ENCODE measurements at places on chromosomes 7 and 10. TPM values are rescaled to one million over a fixed set of nuclear protein-coding genes. Genes with fewer than 3 reads are reported as not detected.

- DNase-seq, result peak; percentile 26
Measured at GRCh38 chr10:13102002-13102794, 2.2 kb downstream of the OPTN start.

GRCh38 chr7:51518646-51519045, 202.0 kb upstream of the COBL start:
- no peak for DNase-seq

ZPBP gene
- not detected for total RNA-seq

DNA sequence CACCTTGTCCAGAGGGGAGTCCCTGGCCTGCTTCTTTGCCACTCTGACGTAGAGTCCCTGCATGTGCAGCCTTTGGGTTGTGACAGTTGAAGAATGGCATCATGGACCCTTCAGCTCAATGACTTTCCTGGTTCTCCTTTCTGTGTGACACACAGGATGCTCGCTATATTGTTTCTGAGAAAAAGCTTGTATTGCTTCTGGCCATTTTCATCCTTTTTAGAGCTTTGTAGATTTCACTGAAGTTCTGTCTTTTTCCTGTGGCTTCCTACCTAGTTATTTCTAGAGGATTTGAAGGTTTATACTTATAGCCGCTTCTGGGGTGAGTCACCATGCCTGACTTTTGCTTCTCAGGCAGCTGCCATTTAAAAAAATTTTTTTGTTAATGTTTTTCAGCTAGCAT, 27.0 kb downstream of the SND1 start:
- peak; percentile 71 for DNase-seq

NPTX2 gene
- under 0.01 TPM for total RNA-seq

DNA sequence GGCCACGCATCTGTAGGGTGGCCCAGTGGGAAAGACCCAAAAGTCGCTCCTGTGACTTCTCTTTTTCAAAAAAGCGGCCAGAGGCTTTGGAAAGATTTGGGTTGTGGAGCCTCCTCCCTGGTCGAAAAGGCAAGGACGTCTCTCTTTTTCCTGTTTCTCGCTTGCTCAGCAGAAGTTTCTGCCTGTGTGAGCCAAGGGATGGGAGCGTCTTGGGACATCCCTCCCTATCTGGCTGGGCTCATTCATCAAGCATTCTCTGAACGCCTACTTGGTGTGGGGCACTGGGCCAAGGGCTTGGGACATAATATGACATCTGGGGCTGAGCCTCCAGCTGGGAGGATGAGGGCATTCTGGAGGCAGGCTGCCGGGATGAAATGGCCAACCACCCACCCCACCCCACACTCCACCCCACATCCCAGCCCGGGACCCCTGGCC, 120.9 kb downstream of the C10orf105 start:
- DNase-seq, result no peak

GRCh38 chr7:148395352-148395811, 195.2 kb upstream of the C7orf33 start:
- DNase-seq, result no peak
